NCI-H1417 treated with DMSO at 0.1 percent for 48 hours (cell line): ENCODE measurements at places on chromosomes 3 and 15.

GRCh38 chr3:48399387-48400172 is 27.6 kb downstream of the FBXW12 start:
- no peak for DNase-seq

DNA sequence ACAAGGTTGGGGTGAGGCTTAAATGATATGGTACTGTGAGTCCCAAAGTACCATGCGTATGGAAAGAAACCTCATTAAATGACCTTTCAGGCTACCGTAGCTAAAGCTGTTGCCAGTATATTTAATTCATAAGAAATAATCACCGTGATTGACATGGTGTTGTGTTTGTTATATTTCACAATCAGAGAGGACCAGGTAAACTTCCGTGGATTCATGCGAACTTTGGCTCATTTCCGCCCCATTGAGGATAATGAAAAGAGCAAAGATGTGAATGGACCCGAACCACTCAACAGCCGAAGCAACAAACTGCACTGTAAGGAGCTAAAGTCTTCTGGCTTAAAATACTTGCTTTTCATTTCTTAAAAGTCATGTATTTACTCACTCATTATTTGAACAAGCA is 31.5 kb downstream of the CHP1 start:
- no peak for DNase-seq

GRCh38 chr3:33417066-33417673 is 23.0 kb downstream of the UBP1 start:
- no peak for DNase-seq

DNA sequence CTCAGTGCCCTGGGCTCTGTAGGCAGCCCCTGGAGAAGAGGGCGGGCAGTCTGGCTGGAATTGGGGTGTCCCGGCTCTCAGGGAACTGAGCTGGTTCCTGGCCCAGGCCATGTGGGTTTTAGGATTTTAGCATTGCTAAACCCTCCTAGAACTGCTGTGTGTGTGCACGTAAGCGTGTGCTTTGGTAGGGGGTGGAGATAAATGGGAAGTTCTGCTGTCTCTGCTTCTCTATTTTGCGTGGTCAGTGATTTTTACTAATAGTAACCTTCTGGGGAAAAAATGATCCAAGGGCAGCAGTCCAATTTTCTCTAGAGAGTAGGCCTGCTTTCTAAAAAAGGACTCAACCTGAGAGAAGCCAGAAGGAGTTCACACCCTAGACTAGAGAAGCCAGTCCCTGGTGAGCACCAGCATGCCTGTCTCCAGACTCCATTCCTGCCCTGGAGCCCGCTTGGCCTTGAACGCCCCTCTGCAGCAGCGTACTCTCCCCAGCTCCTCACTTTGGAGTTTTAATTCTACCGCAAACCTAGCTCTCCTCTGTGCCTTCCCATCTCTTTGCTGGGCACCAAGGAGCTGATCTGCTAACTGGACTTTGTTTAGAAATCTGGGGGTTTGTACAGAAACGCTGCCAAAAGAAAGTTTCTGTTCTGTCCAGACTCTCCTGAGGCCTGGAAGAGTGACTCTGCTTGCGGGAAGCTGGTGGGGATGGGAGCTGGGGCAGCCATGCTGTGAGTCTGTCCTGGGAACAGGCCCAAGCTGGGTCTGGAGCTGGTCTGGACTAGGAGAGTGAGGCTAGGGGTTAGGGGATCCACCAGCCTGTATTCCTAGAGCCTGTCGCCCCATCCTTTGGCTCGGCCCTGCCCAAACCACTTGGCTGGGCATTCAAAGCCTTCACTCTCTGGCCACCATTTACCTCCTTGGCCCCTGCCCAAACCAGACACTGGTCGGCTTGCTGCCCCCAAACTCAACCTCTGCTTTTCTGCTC is 19.7 kb downstream of the CORO2B start:
- no peak for DNase-seq

GRCh38 chr15:67413770-67414390 is 107.1 kb upstream of the C15orf61 start:
- DNase-seq, result no peak
